CD4-positive, alpha-beta T cell treated with Interleukin-10 for 1 hour (primary cell): ENCODE measurements at places on chromosomes 7 and 10.

DNA sequence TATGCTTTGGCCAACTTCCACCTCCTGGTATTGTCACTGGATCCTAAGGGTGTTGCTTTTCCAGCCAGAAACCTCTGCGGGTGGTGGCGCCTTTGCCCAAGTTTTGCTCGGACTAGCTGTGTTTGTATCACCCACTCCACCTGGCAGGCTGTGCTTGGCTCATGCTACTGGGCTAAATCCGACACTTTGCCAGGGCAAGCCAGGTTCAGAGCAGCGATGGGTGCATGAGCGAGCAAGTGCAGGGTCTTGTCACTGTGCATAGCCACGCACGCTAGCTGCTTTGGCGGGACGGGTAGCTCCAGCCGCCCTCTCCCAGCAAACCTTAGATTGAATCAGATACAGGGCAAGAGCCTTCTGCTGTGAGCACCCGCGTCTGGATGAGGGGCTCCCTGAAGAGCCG lies 737.5 kb downstream of the PCDH15 start:
- no peak for DNase-seq

DNA sequence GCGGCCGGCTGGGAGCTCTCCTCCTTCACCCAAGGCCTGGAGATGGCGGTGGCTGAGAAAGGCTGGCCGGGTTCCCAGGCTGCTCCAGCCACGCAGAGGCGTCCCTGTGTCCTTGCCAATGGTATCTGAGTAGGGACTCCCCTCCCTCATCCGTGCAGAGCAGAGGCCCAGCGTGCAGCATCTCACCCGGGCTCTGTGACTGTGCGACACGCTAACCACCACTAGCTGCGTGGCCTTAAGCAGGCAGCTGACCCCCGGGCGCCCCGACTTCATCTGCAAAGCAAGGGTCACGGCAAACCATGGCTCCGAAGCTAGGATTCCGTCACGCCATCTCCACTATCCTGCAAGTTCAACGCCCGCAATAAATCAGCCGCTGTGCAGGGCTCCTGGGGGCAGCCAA lies 47.2 kb upstream of the TNRC18 start:
- DNase-seq = no peak

GRCh38 chr10:123621492-123621891 lies 44.7 kb upstream of the GPR26 start:
- DNase-seq = no peak

GRCh38 chr7:71243736-71244410 lies 111.9 kb downstream of the GALNT17 start:
- no peak for DNase-seq

DNA sequence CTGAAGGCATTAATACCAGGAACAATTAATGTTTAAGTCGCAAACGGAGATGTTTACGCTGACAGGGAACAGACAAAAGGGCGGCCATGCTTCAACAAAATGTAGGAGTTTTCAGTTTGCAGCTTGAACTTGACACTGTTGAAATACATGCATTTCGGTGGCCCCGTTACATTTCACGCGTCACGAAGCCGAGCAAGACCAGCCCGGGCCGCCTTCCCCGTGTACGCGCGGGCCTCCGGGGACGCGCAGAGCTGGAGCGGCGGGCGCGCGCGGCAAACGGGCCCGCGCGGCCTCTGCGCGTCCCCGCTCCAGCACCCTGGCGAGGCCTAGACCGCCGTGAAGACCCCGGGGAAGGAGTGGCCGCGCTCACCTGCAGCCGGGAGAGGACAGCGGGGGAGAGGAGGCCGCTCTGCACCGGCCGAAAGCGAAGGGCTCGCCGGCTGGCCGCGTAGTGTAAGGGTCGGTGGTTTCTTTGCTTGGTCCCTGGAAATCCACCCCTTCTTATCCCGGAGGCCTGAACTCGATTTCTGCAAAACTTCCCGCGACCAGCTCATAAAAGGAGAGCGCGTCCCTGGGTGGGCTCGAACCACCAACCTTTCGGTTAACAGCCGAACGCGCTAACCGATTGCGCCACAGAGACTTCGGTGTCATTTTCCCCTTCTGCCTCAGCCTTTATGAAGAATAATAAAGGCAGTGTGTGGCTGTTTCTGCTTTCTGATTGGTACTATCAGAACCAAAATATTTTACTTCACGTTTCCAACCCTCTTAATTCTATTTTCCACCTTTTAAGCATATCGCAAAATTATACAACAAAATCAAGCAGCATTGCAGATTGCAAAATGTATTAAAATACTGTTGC lies 11.4 kb upstream of the EBLN1 start:
- DNase-seq = peak; percentile 92

- DNase-seq = no peak
These were observed 363.0 kb downstream of the SH2D4B start for GRCh38 chr10:80900661-80901060.

GRCh38 chr10:112409299-112409698 lies 35.4 kb downstream of the ACSL5 start:
- no peak for DNase-seq

DNA sequence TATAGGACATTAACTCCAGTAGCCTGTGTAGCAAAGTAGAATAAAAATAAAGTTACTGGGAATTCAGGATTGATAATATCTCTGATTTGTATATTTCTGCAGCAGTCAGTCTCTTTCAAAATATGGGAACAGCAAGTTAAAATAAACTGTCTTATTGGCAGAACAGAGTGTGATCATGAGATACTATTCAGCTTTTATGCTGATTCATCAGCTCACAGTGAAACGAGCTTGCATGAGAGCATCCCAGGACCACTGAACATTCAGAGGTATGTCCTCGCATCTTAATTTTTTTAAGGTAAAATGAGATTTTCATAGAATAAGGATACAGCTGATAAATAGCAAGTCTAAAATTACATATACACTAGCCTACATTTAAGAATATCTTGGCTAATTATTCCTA lies 282.5 kb upstream of the MYO3A start:
- no peak for DNase-seq

DNA sequence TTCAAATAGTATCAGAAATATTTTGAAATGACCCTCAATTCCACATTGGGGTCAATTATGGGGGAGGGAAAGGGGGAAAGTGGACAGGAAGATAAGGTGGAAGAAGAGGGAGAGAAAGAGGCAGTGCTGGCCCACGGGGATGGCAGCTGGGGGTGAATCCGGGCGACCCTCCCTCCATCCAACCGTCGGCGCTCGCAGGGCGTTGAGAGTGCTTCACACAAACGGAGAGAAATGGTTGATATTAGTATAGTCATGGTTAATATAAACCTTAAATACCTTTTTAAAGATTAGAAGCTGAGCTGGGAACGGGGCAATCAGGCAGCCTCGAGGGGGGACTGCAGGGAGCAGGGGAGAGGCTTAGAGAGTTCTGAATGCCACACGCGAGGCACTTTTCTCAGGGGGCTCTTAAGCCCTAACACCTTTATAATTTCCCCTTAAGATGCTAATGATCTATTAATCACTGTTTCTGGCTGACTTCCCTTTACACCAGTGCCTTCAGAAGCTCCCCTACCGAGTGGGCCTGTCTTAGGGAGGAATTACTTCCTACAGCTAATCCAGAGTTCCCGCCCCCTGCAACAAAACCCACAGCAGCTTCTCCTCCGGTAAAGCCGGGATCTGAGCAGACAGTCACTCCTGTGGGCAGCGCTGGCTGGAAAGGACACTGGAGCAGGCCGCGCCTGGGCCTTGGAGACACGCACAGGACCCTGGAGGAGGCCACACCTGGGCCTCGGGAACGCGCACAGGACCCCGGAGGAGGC lies 39.5 kb downstream of the PRKAG2 start:
- no peak for DNase-seq
